Panc1 (cell line): ENCODE measurements at places on chromosomes 6 and 20.

GRCh38 chr20:46804126-46804525 lies 90.5 kb upstream of the EYA2 start:
- no peak for DNase-seq

DNA sequence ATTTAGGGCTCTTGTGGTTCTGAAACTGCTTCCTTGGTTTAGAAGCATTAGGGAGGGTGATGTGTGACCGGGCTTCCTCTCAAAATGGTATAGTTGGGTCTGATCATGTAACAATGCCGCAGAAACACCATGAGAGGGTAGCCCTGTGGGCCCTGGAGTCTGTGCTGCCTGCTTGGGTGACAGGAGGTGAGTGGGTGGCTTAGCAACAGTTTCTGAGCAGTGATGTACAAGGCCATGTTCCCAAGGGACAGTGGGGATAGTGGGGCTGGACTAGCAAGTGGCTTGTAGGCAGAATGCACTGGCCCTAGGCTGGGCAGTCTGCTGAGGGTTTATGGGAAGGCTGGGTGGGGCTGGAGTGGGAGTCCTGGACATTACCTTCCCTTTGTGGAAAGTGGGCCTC lies 106.9 kb upstream of the MYL9 start:
- DNase-seq, result no peak

DNA sequence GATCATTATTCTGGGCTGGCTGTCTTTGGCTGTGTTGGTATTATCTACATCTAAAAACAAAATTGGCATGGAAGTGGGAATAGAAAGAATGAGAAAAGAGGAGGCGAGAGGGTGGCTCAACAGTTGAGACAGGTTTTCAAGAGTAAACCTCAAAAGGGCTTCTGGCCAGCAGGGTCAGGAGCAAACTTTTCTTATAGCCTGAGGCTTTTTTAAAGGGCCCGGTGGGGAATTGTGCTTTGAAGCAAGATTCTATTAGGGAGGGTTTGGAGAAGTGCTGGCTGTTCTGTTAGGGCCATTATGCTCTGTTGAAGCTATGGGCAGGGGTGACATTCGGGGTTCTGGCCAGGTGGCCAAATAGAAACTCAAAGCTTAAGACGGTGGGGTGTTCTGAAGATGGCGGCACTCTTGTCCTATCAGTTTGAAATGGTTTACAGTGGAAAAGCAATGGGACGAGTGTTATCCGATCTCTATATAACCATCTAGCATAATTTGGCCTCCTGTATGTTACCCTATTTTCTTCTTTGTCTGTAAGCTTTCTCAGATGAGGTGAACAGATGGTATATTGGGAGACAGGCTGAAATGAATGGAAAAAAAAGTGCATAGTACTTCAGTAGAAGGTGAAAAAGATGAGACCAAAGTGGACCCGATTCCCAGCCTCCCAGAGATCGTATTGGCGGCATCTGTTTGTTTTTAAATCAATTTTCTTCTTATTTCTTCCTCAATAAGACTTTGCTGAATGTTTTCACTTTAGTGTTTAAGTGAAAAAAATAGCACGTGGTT lies 132.1 kb upstream of the CNR1 start:
- DNase-seq, result no peak

DNA sequence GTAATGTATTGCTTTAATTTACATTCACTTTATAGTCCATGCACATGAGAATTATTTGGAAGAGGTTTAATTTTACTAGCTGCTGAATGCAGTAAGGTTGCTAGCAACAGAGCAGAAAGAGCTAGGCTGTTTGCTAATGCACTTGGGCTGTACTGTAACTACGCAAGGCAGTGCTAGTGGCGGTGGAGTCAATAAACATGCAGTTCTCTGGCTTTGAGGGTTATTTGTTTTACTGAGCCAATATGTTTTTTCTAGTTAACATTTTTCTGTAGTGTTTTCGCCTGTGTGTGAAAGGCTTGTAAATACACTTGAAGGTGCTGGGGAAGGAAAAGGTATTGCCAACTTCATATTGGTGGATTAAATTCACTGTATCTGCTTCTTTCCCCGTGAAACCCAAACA lies 112.8 kb downstream of the BTBD3 start:
- DNase-seq, result no peak
